ENCODE measurements at places on chromosomes 1 and 21.

- DNase-seq = no peak
Measured at GRCh38 chr1:40773748-40774265, 9.8 kb upstream of the KCNQ4 start.

DNA sequence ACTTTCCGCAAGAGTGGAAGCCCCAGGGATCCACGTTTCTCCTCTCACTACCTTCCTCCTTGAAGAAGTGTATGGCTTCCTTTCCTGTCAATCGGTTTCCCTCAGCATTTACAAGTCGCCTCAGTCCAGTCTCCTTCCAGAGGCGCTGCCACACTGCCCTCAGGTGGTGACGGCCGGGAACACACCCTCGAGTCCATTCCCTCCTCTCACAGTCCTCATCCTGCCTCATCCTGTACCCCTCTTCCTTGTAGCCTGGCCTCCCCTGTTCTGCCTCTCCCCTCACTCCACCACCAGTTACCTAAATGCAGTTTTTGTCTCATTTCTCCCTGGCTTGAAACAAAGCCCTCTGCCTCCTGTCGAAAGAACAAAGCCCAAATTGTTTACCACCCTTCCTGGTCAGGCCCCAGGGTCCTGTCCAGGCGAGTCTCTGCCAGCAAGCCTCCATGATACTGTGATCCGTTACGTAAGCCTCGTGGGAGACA, 23.2 kb upstream of the LSM10 start:
- DNase-seq = peak; percentile 77

DNA sequence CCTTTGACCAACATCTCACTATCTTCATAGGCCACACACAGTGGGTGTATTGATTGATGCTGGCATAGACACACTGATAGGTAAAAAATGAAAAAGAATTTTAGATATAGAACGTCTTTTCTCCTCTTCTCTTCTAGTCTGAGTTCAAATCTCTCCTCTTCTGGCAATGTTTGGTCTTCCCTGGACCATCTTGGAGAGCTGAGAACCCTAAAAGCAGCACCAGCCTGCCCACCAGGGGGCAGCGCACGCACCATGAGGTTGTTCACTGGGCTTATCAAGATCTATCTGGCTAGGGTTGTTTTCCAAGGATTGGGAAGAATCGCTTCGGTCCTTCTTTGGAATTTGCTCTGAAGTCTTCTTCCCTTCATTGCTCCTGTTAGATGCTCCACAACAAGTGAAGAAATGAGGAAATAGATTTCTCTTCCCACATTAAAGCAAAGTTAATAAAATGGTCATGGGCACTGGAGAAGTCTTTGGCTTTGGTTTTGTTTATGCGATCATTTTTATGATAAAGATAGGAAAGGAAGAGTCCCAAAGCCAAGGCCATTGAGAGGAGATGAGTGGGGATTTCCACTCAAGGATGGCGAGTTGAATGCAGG, 104.0 kb upstream of the OLIG2 start:
- no peak for DNase-seq

- DNase-seq = no peak
Measured at GRCh38 chr1:30969903-30970302, 61.3 kb upstream of the SDC3 start.

DNA sequence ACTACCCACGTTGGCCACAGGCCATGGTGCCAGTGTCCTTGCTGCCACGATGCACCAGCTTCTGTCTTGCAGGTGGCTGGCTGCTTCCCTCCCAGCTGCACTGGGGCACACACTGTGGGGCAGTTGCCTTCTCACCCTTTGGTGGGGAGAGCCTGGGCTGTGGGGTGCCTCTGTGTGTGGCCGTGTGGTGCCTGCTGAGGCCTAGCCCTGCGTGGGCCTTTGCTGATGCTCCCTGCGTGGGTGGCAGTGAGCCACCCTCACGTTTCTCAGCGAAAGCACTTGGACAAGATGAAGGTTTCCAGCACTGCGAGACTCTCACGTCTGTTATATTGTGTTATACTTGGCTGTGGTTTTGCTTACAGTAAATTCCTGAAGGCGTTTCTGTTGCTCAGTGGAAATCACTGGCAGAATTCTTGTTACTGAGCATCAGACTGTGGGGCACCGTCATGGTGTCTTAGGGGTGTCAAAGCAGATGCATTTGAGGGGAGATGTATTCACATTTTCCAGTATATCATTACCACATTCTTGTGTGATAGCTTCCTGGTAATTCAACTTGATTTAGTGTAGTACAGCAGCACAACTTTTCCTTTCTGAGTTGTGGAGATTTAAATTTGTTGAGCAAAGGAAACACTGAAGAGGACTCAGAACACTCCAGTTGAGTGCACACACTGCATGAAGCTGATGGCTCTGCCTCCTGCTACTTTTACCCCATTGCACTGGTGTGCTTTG, 124.7 kb downstream of the PCBP3 start:
- no peak for DNase-seq

GRCh38 chr1:48181669-48182367, 40.7 kb upstream of the SLC5A9 start:
- no peak for DNase-seq

DNA sequence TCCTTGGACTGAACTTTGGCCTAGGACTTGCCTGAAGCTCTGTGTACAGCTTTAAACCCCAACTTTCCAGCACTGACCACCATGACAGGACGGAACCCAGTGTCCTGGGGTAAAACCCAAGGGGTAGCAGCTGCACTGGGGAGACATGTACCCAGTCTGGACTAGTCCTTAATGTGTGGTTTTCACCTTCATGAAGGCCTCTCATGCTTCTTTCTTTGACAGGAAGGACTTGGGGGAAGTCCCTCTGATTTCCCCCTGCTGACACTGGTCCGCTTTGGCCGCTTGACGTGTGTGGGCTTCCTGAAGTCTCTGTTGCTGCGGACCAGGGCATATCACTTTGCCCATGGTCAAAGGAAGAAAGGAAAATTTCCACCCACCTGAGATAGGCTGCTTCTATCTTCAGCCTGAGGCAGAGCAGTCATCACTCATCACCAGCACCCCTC, 66.3 kb upstream of the PRDX6 start:
- DNase-seq = no peak

- DNase-seq = no peak
Measured at GRCh38 chr1:58880592-58880991, 96.7 kb upstream of the JUN start.

DNA sequence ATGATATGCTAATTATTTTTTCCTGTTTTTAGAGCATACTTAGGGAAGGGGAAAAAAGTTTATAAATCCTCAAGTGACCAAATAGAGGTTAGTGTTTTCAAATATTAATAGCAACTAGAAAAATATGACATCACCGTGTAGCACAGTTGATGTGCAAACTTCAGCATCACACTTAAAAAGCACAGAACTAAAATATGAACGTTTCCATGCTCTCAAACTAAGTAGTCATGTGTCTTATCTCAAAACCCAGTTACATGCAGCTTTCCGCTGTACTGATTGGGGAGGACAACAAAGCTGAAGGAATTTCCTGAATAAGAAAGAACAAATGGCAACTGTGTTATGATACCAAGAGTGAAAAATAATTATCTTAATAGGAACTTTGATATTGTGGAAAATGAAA, 903.7 kb downstream of the ADGRL2 start:
- no peak for DNase-seq

- DNase-seq = no peak
Measured at GRCh38 chr1:96076589-96076988, 645.0 kb upstream of the PTBP2 start.

- no peak for DNase-seq
Measured at GRCh38 chr1:201280884-201281283, 2.4 kb upstream of the PKP1 start.

DNA sequence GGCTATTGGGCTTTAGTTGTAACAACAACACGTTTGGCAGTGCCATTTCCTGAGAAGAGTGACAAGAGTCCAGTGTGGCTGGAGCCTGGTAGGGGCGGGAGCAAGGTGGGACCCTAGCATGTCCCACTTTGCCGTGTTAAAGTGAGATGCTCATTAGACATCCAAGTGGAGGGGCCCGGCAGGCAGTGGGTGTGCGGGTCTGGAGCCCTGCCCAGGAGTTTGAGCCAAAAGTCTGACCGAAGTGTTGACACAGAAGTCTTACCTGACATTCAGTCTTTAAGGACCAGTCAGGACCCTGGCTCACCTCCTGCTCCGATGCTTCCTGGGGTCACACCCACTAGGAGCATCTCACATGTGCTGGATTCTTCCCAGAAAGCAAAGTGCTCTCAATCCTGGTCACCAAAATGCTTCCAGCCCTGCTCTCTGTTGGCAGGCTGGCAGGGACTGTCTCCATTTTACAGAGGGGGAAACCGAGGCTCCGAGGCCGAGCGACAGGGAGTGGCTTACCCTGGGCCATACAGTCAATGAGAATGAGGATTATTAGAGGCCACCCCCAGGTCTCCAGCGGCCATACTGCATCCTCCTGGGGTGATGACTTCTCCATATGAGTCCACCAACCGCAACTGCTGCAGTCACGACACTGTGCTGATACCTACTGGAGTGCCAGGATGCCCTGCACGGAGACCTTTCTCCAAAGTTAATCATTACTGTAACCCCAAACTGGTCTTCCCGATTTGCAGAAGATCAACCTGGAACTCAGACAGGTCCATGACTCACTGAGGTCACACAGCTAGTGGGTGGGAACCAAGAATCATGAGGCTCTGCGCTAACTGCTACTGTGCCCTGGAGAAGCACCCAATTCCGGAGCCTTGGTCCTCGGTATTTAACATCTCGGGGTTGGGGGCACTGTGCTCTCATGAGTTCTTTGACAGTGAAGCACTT, 112.7 kb downstream of the PRDM2 start:
- no peak for DNase-seq

- peak; percentile 21 for DNase-seq
Measured at GRCh38 chr1:39886757-39887231, 3.5 kb upstream of the TRIT1 start.

GRCh38 chr1:65357291-65357960, 48.1 kb downstream of the DNAJC6 start:
- DNase-seq = no peak

DNA sequence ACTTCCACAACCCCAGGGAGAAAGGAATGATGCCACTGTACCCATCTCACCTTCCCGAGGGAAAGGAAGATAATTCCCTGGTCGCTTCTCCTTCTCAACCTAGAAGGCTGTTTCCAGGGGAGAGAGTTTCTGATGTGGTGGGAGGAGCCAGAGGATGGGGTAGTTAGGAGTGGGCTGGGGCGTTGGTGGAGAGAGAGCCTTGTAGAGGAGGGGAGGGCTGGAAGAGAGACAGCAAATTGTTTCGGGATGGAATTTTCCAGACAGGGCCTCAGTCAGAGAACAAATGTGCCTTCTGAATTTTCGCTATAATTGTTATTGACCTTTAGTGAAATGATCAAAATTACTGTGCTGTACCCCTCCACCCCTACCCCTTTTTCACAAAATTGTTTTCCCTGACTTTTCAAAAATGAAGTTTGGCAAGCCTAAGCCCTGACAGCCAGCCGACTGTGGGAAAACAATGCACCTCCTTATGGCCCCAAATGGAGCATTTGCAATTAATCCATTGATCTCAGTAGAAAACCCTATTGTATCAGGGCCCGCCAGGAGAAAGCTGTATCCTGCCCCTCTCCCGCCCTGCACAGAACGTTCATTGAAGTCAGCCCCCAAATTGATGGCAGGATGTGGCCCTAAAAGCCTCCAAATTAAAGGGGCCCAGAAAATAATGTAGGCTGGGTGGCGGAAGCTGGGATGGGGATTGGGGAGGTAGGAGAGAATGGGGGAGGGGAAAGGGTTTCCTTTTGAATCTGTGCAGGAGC, 69.1 kb upstream of the JUN start:
- DNase-seq = no peak

DNA sequence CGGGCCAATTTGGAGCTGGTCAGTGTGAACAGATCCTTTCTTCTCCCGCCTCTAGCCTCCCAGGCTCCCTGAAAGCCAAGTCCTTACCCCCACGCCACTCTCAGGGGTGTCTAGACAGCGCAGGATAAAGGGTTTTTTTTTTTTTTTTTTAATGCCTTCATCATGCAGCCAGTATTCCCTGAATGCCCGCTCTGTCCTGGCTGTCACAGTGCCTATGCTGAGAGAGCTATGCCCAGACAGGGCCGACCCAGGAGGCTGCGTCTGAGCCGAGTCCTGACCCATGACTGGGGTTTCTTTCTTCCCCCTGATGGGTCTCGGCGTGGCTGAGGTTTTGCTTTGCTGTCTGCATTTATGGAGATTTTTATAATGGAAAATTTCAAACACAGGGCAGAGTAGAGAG, 18.3 kb downstream of the SPSB1 start:
- no peak for DNase-seq

- DNase-seq = no peak
Measured at GRCh38 chr1:117655220-117655577, 49.4 kb downstream of the TENT5C start.

GRCh38 chr1:184803180-184803492, 48.5 kb upstream of the EDEM3 start:
- DNase-seq = peak; percentile 40

GRCh38 chr1:41487126-41488039, 2.9 kb upstream of the EDN2 start:
- DNase-seq = no peak

- DNase-seq = no peak
Measured at GRCh38 chr1:113593550-113594297, 165.6 kb downstream of the PHTF1 start.

DNA sequence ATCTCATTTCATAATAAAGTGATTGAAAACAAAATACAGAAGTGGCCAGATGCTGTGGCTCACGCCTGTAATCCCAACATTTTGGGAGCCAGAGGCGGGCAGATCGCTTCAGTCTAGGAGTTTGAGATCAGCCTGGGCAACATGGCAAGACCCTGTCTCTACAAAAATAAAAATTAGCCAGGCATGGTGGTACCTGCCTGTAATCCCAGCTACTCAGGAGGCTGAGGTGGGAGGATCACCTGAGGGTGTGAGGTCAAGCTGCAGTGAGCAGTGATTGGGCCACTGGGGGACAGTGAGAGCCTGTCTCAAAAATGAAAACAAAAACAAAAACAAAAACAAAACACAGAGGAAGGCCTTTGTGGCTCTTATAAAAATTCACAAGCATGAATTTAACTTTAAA, 38.6 kb downstream of the TRIM33 start:
- DNase-seq = no peak

GRCh38 chr1:247435030-247435758, 19.2 kb downstream of the NLRP3 start:
- no peak for DNase-seq

DNA sequence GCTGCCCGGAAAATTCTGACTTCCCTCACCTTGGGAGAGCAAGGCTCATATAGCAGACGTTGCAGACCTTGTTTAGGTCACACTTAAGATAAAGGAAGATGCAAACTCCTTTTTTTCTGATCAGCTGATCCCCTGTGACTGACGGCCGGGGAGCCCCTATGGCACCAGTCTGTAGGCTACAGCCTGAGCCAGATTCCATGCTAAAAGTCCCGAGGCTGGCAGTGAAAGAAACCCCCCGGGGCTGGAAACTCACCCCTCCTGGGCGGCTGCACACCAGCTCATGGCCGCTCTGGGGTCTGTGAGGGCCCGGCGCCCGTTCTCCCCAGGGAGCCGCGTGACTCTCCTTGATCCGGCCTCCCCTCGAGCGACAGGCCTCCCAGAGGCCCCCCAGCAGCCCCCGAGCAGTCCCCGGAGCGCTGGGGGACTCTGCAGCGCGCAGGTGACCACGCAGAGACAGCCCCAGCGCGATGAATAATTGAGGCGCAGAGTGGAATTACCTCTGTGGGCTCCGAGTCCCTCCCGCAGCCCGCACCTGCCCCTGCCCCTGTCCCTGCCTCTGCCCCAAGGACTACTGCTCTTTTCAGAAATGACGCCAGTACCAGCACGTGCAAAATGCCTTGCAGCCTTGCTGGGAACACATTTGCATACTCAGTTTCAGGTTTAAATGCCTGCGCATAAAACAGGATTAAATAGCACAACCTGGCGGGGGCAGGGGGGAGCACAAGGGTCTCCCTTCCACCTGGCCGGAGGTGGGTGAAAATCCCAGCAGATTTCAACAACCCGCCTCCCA, 62.6 kb upstream of the CLDN14 start:
- DNase-seq = no peak

Measured in fibroblast of the conjunctiva (primary cell).